Right ventricle myocardium inferior (tissue), 1 donor: ENCODE measurements at places on chromosomes 5 and 9. TPM values are rescaled to one million over a fixed set of nuclear protein-coding genes. Genes with fewer than 3 reads are reported as not detected.

DNA sequence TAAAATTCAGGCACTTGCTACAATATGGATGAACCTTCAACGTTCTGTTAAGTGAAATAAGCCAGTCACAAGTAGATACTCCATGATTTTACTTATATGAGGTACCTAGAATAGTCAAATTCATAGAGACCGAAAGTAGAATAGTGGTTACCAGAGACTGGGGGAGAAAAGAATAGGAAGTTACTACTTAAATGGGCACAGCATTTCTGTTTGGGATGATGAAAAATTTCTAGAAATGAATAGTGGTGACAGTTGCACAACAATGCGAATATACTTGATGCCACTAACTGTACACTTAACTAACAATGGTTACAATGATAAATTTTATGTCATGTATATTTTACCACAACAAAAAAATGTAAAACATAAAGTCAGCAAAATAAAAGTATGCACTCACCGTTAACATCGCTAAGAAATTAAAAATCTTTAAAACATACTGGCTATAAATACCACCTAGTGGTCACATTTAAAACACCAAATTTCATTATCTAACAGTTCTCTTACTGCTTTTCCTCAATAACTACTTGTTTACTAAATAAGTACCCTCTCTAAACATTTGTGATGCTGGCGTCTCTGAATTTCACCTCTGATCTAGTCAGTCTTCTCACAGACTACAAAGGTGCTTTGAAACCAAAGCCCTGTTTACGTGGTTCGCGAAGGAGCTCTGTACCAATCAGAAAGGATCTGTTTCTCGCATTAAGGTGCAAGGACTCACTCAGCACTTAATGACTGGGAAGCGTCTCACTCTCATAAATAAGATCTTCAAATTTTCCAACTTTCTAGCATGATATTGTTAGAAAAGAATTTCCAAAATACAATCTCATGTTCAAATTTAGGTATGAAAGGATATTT is 22.7 kb downstream of the KIF3A start:
- no peak for DNase-seq

DNA sequence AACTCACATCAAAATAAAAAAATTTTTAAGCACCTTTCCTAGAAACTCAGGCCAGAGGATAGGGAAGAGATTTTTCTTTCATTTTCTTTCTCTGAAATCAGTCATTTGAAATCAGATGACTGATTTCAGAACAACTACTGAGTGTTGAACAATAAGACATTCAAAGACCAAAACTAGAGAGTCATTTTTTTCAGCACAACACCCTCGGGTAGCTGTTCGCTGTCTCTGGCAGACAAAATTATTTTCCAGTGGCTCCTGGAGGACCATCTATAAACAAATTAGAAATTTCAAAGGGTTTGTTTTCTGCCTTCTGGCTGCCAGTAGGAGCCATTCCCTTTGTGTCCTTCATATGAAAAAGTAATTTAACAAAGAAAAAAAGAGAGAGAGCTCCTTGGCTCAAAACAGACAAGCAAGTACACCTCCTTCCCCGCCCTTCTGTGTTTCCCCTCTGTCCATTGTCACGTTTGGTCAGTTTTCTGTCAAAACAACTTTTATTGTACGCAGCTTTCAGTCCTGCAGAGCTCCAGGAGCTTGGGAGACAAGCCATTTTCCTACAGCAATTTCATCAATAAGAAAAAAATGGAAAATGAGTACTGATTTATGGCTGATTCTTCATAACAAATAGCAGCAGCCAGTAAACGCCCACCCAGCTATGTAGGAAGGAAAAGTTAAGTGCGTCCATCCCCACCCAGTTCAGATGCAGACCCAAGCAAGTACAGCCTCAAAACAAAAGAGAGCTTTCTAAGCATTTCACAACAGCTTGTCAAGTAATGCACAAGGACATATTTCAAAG is 405.2 kb downstream of the ZNF608 start:
- DNase-seq: no peak

DNA sequence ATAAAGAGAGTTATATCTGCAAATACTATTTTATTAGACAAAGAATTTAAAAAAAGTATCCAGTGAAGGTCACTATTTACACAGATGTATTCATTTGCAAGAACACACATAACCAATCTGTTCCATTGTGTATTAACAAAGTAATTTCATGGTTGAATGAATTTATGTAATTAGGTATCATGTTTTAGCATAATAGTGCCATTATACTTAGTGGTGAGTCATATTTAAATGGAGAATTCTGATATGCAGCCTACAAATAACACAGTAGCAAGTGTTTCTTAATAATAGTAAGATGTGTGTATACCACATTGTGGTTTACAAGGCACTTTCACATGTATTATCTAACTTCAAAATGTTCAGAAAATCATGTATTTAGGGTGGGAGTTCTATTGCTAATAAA is 1028.5 kb upstream of the ACO1 start:
- DNase-seq: no peak

Gene GDNF
- total RNA-seq: not detected

DNA sequence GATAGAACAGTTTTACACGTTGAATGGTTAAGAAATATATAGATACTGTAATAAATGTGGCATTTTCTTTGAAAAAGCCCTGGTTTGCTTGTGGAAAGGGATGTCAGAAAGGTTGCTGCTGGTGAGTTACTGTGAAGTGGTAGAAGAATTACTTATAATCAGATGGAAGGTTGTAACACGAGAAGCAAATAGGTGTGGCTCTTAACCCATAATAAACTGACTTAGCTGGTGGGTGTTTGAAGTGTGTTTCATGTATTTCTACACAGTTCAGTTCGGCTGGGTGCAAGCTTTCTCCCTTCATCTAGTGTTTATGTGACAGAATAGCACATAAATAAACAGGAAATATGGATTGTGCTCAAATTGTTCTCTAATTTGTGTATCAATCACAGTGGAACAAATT is 5.5 kb downstream of the CNOT6 start:
- no peak for DNase-seq

DNA sequence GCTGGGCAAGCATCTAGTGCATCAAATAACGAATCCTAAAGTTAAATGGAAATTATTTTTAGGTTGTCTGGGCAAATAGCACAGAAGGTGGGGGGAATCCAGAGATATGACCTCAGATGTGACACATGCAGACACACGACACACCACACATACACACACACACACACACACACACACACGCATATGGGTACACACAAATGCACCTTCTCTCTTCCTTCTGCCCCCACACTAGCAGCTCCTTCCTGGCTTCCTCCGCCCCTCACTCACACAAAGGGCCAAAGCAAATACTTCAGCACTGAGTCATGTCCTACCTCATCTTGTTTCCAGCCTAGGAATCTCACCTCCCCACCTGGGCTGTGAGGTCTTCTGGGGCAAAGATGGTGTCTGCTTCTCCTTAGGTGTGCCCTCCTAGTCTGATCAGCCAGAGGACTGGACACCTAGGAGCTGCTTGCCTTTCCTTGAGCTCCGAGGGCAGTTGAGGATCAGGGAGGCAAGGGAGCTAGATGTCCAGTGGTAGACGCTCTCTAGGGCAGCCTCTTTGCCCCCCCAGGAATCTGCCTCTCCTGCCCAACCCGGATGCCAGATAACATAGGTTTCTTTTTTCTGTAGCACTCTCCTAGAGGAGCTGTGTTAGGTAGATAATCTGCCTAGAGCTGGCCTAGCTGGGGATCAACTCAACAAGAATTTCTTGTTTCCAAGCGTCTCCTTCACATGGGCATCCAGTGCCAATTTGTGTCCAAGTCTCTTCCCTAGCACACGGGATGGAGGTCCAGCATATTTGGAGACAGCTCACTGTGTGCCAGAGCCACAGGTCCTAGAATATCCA is 14.3 kb upstream of the JADE2 start:
- DNase-seq: no peak

DNA sequence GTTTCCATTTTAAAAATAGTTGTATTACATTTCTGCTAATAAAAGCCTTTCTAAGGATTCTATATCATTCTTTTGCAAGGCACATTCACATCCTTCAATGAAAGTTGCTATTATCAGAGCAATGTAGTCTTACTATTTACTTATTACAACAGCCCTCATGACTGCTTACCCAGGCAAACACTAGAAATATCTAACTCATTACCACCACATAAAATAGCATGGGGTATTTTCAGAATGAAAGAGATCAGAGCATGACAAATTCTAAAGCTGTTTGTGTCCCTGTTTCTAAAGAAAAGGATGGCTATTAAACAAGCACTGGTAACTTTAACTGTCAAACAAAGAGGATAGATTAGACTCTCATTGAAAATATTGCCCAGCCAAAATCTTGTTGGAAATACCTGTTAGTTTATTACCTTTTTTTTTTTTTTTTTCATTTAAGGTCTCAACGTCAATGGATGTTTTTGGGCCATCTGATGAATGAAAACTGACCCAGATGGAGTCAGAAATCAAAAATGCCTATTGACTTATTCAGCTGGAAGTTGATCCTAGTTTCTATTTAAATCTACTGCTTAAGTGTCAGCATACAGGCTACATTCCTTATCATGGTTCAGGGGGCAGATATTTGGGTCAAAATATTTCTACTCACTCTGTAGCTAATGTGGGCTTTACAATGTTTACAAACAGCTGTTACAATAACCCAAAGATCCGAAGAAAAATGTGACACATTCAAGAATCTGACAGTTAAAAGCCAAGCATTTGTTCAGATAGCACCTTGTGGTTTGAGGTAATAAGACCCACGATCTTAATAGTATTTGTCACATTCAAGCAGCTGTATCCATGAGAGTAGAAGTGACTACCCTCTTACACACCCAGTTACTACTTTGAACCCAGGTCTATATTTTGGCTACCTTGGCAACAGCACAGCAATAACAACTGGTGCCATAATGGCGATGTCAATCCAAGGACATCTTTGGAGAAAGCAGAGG is 554.8 kb upstream of the MEF2C start:
- DNase-seq: no peak

Gene PCSK5
- total RNA-seq: 4.5 TPM

DNA sequence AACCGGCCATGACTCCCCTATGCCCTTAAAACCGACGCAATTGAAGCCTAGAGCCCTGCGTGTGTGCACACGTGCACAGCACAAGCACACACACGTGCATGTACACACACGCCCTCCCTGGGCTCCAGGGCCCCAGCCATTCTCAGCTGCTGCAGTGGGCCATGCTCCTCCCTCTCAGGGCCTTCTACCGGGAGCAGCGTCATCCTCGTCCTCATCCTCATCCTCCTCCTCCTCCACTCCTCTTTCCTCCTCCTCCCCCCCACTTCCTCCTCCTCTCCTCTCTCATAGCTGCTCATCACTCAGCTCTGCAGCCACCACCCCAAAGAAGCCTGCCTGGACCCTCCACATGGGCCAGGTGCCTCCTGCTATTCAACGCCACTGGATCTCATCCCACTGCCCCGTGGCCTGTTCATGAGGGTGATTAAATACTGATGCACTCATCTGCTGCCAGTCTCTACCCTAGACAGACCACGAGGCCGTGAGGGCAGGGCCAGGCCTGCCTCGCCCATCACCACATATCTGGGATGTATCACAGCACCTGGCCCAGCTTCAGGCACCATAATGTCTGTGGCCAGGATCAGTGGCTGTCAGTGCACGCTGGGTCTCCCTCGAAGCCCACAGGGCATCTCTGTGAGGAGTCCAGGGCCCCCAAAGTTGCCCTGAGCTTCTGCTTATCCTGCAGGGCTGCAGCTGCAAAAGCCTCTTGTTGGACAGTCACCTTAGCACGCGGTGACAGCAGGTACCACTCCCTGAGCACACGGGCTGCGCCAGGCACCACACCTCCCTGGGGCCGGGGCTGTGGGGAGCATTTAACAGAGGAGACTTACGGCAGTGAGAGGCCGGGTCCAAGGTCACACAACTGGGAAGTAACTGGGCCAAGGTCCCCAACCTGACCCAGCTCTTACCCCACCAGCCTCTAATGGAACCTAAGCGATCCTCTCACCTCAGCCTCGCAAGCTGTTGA is 9.8 kb downstream of the FAM78A start:
- DNase-seq: no peak

DNA sequence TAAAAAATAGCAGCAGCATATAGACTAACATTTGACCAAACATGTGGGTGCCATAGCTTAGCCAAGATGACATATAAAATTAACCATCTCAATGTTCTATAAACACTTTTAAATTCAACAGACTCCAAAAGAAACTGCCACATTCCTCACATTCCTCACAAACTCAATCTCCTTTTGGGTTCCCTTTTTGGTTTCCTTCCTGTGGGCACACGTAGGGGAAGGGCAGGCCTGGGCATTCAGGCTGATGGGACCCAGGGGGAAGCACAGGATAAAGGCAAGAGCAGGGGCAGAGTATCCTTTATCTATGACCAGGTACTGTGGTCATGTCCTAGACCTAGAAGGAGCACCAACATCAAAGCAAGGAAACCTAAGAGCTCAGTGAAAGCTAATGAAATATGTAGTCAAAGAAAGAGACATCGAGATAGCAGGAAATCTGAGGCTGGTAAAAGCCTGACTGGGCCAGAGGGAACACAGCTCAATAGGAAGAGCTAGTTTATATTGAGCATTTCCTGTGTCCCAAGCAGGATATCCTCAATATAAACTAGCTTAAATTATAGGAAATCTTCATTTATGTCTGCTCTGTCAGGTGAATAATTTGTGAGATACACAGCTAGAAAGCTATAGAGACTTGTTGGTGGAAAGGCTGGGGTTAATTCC is 13.6 kb upstream of the ERAP1 start:
- no peak for DNase-seq

DNA sequence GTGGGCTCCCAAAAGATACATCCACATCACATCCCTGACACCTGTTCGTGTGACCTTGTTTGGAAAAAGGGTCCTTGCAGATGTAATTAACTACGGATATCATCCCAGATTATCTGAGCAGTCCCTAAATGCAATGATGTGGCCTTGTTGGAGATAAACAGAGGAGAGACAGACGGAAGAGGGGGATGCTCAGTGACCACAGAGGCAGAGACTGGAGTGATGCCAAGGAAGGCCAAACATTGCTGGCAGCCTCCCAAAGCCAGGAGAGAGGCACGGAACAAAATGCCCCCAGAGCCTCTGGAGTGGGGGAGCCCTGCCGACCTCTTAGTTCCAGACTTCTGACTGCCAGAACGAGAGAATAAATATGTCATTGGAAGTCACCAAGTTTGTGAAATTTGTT is 15.0 kb upstream of the VAV2 start:
- no peak for DNase-seq

GRCh38 chr9:129854588-129855110 is 19.4 kb downstream of the USP20 start:
- no peak for DNase-seq
